Activated CD8-positive, alpha-beta T cell treated with anti-CD3 and anti-CD28 coated beads for 36 hours (primary cell): ENCODE measurements at places on chromosomes 13 and 19. TPM values are rescaled to one million over a fixed set of nuclear protein-coding genes. Genes with fewer than 3 reads are reported as not detected.

GRCh38 chr13:41222259-41222852 is 28.0 kb upstream of the KBTBD7 start:
- H3K4me1 ChIP-seq, result peaks cover 2% of the 10 kb centered on the region
- H3K27ac ChIP-seq, result no peak overlapping the region
- peaks cover 11% of the 10 kb centered on the region for H3K36me3 ChIP-seq
- H3K27me3 ChIP-seq, result no peaks in the 10 kb centered on the region
- peak; percentile 76 for DNase-seq
- H3K4me3 ChIP-seq, result no peak overlapping the region

DNA sequence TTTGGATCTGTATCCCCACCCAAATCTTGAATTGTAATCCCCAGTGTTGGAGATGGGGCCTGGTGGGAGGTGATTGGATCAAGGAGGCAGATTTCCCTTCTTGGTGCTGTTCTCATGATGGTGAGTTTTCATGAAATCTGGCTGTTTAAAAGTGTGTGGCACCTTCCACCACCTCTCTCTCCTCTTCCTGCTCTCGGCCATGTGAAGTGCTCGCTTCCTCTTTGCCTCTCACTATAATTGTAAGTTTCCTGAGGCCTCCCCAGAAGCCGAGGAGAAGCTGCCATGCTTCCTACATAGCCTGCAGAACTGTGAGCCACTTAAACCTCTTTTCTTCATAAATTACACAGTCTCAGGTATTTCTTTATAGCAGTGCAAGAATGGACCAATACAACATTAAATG is 15.7 kb downstream of the COMMD6 start:
- no peaks in the 10 kb centered on the region for H3K27me3 ChIP-seq
- peaks cover 6% of the 10 kb centered on the region for H3K4me1 ChIP-seq
- peaks cover 17% of the 10 kb centered on the region for H3K36me3 ChIP-seq
- DNase-seq, result no peak

DNA sequence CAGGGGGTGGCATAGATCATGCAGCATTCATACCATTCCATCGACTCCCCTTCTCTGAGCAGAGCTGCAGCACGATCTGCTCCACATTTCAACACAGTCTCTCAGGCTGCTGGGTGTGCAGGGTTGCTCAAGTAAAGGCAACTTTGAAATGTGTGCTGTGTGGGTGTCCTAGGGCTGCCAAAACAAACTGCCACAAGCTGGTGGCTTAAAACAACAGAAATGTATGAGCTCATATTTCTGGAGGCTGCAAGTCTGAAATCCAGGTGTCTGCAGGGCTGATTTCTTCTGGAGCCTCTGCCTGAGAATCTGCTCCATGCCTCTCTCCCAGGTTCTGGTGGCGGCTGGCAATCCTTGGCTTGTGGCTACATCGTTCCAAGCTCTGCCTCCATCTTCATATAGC is 63.7 kb upstream of the WDFY2 start:
- H3K4me3 ChIP-seq, result no peak overlapping the region
- H3K36me3 ChIP-seq, result no peaks in the 10 kb centered on the region
- peaks cover 19% of the 10 kb centered on the region for H3K4me1 ChIP-seq
- no peaks in the 10 kb centered on the region for H3K27me3 ChIP-seq
- H3K27ac ChIP-seq, result no peak overlapping the region

GRCh38 chr13:30743319-30744055 is 8.1 kb downstream of the ALOX5AP start:
- peaks cover 2% of the 10 kb centered on the region for H3K27me3 ChIP-seq
- no peak overlapping the region for H3K4me3 ChIP-seq
- H3K36me3 ChIP-seq, result peaks cover 29% of the 10 kb centered on the region
- peak; percentile 22 for DNase-seq
- peak overlapping the region; percentile 71 for H3K27ac ChIP-seq

DNA sequence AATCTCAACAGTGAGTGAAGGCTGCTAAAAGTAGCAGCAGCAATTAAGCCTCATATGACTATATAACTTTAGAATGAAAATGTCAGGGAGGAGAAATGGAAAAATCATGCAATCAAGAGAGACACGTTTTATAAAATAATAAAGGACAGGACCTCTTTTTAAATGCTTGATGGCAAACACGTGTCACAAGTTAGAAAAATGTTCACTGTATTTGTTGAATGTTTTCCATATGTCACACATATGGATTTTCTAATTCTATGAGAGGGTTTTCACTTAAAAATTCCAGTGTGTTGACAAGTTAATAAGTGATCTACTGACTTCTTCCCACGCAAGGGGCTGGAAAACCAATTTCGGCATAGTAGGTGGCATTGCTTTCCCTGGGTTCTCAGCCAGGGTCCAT is 27.7 kb upstream of the KCTD12 start:
- no peak overlapping the region for H3K27ac ChIP-seq
- peaks cover 3% of the 10 kb centered on the region for H3K27me3 ChIP-seq
- H3K4me1 ChIP-seq, result no peaks in the 10 kb centered on the region
- no peaks in the 10 kb centered on the region for H3K36me3 ChIP-seq

GRCh38 chr19:2617393-2618165 is 84.9 kb downstream of the GNG7 start:
- DNase-seq, result no peak
- no peaks in the 10 kb centered on the region for H3K27me3 ChIP-seq
- peaks cover 1% of the 10 kb centered on the region for H3K36me3 ChIP-seq

DNA sequence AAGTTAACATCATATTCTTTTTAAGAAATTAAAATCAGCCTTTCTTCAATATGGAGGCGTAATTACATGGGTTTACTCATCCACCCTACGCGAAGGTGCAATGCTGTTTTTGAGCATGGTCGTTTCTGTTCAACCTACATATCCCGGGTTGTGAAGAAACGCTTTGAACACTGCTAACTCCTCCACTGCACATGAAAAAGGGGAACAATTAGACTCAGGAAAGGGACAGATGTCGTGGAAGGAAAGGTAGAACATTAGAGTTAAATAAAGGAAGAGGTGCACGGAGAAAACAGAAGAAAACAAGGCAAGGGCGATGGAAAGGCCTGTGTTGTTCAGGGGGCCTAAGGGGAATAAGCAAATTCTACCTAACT is 4.1 kb downstream of the ZIC5 start:
- H3K27ac ChIP-seq, result no peak overlapping the region
- peaks cover 19% of the 10 kb centered on the region for H3K4me1 ChIP-seq
- no peak for DNase-seq
- no peak overlapping the region for H3K4me3 ChIP-seq
- peaks cover 58% of the 10 kb centered on the region for H3K27me3 ChIP-seq

GRCh38 chr19:13055213-13056051 is 47.2 kb downstream of the LYL1 start:
- H3K4me1 ChIP-seq, result peaks cover 11% of the 10 kb centered on the region
- no peak for DNase-seq
- H3K4me3 ChIP-seq, result no peak overlapping the region
- no peaks in the 10 kb centered on the region for H3K36me3 ChIP-seq

DNA sequence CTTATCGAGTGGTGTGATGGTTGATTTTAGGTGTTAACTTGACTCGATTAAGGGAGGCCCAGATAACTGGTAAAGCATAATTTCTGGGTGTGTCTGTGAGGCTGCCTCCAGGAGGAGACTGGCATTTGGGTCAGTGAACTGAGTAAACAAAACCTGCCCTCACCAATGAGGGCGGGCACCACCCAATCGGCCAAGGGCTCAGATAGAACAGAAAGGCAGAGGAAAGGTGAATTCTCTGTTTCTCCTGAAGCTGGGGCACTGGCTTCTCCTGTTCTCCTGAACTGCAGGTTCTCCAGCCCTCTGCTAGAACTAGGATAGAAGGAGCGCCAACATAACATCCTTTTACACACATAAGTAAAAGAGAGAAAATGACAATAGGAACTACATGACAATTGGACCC is 35.1 kb downstream of the ESD start:
- H3K4me1 ChIP-seq, result peaks cover 3% of the 10 kb centered on the region
- H3K4me3 ChIP-seq, result no peak overlapping the region
- no peak for DNase-seq

- no peak for DNase-seq
- H3K27me3 ChIP-seq, result no peaks in the 10 kb centered on the region
- H3K4me1 ChIP-seq, result no peaks in the 10 kb centered on the region
- no peaks in the 10 kb centered on the region for H3K36me3 ChIP-seq
- no peak overlapping the region for H3K4me3 ChIP-seq
- no peak overlapping the region for H3K27ac ChIP-seq
These were observed 583.7 kb upstream of the SPRY2 start for GRCh38 chr13:80924596-80924995.

DNA sequence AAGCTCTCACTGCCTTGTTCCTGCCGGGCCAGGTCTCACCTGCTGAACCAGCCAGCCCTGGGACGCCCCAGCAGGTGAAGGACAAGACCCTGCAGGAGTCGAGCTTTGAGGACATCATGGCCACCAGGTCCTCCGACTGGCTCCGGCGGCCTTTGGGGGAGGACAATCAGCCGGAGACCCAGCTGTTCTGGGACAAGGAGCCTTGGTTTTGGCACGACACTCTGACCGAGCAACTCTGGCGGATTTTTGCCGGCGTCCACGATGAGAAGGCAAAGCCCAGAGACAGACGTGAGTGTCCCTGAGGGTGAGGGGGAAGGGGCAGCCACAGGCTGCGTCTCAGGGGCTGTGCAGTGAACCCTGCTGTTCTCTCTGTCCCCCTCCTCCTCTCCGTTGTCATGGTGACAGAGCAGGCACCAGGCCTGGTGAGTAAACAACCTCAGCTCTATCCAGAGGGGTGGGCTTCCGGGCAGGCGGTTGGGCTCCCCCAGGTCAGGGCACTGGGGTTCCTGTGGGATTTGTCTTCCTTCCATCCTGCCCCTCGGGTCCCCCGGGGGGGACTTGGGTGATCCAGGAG is 9.7 kb downstream of the TLE6 start:
- H3K4me3 ChIP-seq, result no peak overlapping the region
- H3K27me3 ChIP-seq, result peaks cover 13% of the 10 kb centered on the region
- no peaks in the 10 kb centered on the region for H3K36me3 ChIP-seq
- no peak overlapping the region for H3K27ac ChIP-seq

The KLK6 gene
- not detected for total RNA-seq

The NKG7 gene
- 283 TPM for total RNA-seq

The LGALS4 gene
- 0.72 TPM for total RNA-seq

The ONECUT3 gene
- not detected for total RNA-seq

The SLC6A16 gene
- 0.61 TPM for total RNA-seq

The PGLYRP1 gene
- not detected for total RNA-seq

The CD22 gene
- 2.3 TPM for total RNA-seq

The KIR2DL4 gene
- total RNA-seq, result not detected

The HNRNPL gene
- 761 TPM for total RNA-seq

The PCDH8 gene
- not detected for total RNA-seq
